ENCODE measurements at places on chromosomes 1 and 21.

GRCh38 chr1:2247760-2248126, 19.6 kb downstream of the SKI start:
- no peak for DNase-seq

GRCh38 chr1:225844236-225845061, 34.5 kb downstream of the EPHX1 start:
- no peak for DNase-seq

DNA sequence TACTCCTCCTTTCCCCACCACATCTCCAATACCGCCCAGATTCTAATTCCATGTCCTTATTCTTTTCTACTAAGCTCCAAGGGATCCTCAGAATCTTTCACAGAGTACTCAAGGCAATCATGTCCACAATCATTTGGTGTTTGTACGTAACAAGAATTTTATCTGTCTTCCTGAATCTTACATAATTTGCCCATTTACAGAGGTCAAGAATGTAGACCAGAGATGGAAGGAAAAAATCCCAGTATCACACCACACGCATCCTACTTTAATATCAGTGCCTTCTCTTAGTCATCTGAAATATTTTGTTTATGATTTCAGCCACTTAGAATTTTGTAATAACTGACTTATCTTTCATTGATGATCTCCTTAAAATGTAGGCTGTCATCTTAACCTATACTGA, 366.0 kb upstream of the LRRC7 start:
- DNase-seq = no peak

- DNase-seq = no peak
These were observed 218.3 kb downstream of the HHIPL2 start for GRCh38 chr1:222329493-222330045.

GRCh38 chr1:46076343-46076742, 56.1 kb downstream of the PIK3R3 start:
- no peak for DNase-seq

DNA sequence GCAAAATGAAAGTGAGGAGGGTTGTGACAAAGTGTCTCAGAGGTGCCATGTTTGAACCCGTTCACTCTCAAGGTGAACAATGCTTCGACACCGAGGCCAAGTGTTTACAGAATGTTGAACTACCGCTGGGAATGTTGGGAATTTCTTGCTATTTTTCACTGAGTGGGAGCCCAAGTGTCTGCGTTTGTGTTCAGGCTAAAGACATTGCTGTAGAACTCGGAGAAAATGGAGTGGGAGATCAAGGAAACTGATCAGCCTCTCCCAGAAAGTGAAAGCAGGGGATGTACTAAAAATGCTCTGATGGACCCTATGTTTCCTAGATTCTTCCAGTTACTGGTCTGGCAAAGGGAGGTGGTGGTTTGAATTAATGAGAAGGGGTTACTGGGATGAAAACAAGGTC, 207.5 kb downstream of the BACH1 start:
- DNase-seq = no peak
